Activated T-cell treated with anti-CD3 and anti-CD28 coated beads for 24 hours (primary cell): ENCODE measurements at places on chromosomes 1 and 21.
A peak's percentile ranks its signal among the peaks of the same experiment; 100 is the strongest.

DNA sequence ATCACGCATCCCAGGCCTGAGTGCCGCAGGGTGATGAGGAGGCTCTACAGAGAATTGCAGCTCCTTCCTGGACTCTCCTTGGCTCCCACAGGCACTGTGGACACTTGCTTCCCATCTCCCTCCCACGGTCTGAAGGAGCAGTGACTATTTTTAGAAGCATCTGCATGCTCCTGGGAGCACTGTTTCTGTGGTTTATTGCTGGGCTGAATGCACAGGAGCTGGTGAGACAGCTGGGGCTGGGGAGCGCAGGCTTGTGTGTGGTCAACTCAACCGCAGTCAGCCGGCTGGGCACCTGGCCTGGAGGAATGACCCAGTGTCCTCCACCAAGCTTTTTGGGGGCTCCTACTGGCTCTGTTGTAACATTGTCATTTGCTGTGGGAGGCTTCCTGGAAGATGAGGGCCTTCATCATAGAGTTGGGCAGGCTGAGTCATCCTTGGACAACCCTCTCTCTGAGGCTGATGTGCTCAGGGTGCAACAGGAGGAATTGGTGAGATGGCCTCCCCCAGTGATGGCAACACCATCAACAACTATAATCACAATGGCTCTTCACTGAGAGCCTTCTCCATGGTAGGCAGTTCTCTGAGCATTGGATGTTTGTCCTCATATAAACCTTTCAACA, 1.7 kb downstream of the NFASC start:
- DNase-seq: no peak

- DNase-seq: no peak
Measured at GRCh38 chr1:1215080-1215676, 1.2 kb upstream of the TNFRSF4 start.

DNA sequence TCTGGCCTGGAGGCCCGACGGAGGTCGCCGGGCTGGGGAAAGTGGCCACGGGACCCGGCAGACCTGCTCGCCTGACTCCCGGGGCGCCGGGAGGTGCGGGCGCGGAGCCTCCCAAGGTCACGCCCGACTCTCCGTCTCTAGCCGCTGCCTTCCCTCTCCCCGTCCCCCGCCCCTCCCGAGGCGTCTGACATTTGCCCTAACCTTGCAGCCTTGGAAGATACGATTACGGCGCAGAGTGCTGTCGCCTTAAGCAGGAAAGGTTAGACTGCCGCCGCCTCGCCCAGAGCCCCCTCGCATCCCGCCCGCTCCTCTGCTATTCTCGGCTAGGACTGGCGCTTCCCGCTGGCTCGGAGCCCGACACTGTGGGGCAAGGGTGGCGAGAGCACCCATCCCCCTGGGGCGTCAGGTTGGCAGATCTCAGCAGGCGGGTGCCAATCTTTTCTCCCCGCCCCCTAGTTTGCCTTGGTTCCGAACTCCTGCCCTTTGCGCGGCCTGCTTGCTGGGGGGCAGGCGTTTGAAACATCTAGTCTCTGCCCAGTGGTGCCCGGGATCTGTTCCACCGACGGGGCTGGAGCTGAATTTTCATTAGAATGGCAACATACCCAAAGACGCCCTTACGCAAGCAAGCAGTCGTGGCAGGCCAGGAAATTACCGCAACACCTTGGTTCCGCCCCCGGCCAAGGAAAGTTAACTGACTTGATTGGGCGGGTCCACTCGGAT, 835 bp downstream of the PGM1 start:
- peak; percentile 67 for DNase-seq

DNA sequence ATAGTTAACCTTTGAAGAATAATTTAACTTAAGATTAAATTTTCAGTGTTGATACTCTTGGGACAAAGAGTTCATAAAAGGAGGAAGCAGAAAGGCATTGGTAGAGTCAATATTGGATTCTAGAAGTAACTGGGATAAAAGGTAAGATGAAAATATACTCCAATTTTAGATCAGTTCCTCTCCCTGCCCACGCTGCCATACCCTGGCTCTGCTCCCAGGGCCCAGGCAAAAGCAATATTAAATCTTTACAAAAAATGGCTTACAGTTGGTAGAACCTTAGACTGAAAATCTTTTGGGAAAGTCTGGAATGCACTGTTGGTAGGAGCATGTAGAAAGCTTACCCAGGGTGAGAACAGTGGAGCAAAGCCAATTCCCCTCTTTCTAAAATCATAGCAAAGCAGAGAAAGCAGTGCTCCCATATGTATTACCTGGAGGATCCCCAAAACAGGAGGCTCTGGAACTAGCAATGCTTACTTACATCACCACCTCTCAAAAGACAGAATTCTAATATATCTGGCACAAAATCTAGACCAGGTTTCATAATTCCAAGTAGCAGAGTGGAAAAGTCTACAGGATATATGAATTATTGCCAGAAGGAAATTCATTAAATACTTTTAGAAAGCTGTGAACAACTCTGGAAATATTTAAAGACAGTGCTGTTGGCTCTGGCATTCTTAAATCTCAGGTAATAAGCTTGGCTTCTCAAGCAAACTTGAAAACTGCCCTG, 24.5 kb downstream of the KIAA0319L start:
- DNase-seq: no peak

- DNase-seq: no peak
Measured at GRCh38 chr1:65281846-65282245, 27.5 kb upstream of the DNAJC6 start.

- no peak for DNase-seq
Measured at GRCh38 chr1:231192620-231193163, 30.8 kb downstream of the TRIM67 start.

- DNase-seq: no peak
Measured at GRCh38 chr1:4149281-4149680, 249.2 kb upstream of the C1orf174 start.

DNA sequence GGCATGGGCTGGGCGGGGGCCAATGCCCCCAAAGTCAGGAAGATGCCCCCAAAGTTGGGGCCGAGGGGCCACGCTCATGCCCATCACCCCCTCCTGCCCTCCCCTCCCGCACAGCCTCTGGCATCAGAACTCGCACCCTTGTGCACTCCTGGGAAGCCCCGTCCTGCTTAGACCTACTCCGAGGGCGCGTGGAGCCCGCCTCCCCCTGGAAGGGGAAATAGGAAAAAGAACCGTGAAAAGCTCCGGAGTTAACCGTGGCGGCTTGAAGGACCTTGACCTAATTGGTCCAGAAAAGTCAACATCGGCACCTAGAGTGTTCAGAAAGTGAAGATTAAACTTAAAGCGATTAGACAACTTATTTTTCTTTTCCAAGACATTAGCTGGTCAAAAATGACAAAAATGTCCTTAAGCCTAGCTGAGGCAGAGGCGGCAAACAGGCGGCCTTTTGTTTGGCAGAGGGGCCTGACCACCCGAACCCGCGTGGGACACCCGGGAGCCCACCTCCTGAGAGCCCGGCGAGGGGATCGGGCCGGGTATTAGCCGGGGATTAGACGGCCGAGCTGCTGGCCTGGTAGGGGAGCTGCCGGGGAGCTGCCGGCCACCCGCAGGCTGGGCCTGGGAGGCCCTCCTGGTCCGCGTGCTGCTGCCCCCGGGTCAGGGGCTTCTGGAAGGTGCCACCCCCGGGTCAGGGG, 65.5 kb downstream of the PRDM16 start:
- DNase-seq: no peak

GRCh38 chr1:155205035-155205434, 2.7 kb downstream of the THBS3 start:
- no peak for DNase-seq

- no peak for DNase-seq
Measured at GRCh38 chr21:42478504-42478903, 17.5 kb downstream of the RSPH1 start.

DNA sequence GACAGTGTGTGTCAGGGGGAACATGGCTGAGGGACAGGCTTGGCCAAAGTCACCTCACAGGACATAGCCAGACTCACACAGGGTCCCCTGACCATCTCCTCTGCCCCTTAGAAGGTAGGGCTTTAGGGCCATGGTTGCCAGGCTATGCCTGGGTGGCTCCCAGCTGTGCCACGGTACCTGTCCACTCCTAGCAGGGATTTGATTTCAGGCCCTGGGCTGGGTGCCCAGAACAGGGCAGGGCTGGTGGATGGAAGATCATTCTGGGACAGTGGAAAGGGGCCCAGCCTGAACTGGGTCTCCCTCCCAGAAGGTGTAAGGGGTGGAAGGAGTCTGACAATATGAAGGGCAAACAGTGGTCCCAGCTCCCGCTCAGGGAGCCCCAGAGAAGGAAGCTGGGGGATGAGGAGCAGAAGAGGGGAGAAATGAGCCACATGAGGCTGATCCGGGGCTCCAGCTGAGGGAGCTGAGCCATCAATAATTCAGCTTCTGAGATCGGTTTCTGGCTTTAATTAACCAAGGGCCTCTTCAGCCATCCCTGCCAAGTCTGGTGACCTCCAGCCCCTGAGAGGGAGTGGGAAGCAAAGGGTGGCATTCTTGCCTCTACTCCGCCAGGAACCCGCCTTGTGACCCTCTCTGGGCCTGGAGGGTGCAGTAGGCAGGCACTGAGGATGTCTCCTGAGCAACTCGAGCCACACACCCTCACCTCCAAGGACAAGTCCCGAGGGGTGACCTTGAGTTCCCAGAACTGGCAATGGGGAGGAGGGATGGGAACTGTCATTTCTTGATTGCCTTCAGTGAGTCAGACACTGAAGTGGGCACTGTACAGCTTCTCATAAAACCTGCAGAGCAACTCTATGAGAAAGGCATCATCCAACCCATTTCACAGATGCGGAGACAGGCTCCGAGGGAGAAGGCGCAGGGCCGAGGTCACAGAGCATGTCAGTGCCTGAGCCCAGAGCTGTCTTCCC, 2.1 kb downstream of the CD164L2 start:
- DNase-seq: no peak

DNA sequence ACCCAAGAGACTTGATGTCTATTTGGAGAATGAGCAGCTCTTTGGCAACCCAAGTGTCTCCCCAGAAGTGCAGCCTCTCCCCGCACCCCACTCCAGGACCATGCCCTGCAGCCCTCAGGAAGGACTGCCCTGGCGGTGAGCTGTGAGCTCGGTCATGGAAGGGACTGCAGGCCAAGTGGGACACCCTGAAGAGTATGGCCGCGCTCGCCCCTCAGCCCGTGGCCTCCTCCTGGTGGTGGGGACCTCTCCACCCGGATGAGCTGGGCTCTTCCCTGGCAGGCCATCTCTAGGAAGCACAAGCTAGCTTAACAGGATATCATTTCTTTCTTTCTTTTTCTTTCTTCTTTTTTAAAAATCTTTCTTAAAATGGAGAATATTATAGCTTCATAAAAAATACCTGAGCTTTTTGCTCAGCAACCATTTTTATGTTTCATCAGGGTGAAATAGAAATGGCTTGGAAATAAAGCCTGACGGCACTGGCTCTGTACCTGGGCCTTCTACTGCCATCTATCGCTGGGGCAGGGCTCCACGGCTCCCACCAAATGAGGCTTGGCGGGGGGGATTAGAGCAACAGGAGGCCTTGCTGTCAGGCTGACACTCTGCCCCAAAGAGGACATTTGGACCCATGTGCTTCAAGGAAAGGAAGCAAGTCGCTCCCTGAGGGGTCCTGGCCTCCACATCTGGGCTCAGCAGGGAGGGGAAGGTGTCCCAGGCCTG, 296.2 kb upstream of the VAMP3 start:
- no peak for DNase-seq

DNA sequence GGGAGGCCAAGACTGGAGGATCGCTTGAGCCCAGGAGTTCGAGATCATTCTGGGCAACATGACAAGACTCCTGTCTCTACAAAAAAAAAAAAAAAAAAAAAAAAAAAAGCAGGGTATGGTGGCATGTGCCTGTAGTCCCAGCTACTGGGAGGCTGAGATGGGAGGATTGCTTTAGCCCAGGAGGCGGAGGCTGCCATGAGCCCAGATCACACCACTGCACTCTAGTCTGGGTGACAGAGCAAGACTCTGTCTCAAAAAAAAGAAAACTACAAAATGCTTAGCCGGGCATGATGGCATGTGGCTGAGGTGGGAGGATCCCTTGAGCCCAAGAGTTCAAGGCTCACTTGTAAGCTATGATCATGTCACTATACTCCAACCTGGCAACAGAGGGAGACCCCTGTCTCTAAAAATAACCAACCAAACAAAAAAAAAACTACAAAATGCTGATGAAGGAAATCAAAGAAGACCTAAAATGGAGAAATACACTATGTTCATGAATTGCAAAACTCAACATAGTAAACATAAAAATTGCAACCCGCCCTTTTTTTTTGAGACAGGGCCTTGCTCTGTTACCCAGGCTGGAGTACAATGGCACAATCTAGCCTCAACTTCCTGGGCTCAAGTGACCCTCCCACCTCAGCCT, 20.4 kb downstream of the SHISAL2A start:
- no peak for DNase-seq

DNA sequence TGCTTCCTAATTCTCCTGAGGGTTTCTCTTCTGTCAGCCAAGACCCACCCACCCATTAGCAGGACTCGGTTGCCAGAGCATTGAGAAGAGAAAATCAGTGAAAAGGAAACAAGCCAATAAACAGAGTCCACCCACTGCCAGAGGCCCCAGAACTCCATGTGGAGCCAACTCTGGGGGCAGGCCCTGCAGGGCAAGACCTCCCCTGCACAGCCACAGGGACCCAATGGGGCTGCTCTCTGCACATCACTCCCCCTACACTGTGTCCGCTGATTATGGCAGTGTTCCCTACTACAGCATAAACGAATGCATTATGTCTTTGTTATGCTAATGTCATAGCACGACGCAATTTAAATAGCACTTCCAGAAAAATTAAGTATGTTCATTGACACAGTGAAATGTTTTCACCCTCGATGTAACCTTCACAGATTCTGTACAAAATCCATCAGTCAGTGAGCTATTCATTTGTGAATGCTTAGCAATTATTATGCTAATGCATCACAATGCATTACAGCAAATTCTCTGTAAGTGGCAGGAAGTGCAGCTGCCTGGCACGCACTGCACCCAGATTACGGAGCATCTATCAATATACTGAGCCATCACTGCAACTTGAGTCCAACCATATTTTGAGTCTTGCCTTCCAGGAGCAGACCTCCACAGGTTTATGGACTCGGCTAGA, 56.4 kb downstream of the GRIK3 start:
- no peak for DNase-seq

DNA sequence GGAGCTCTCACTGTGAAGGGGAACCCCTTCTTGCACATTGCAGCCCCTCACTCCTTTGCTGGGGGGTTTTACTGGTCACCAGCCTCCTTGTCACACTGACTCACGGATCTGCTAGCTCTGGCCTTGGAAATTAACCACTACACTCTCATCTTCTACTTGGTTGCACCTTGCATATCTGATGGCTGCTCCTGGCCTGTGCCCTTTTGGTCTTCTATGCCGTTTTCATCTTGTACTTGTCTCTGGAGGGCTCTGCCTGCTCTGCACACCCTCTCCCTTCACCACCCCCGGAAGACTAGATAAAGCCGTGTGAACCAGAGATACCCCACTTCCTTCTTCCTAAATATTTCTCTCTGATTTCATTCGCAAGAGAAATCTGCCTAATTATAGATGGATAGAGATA, 44.6 kb downstream of the CD247 start:
- no peak for DNase-seq
